Left renal pelvis (tissue), 4 donors: ENCODE measurements at places on chromosomes 13 and 19.

- no peak for DNase-seq
Observed at GRCh38 chr13:86006317-86006716, 207.1 kb upstream of the SLITRK6 start.

GRCh38 chr13:79311386-79311785, 94.7 kb downstream of the RBM26 start:
- no peak for DNase-seq

GRCh38 chr13:28147495-28147894, 9.2 kb downstream of the PAN3 start:
- DNase-seq: no peak

- no peak for DNase-seq
Observed at GRCh38 chr13:44380404-44381165, 7.0 kb downstream of the SERP2 start.

GRCh38 chr13:54029226-54029625, 1000.6 kb downstream of the OLFM4 start:
- DNase-seq: no peak

DNA sequence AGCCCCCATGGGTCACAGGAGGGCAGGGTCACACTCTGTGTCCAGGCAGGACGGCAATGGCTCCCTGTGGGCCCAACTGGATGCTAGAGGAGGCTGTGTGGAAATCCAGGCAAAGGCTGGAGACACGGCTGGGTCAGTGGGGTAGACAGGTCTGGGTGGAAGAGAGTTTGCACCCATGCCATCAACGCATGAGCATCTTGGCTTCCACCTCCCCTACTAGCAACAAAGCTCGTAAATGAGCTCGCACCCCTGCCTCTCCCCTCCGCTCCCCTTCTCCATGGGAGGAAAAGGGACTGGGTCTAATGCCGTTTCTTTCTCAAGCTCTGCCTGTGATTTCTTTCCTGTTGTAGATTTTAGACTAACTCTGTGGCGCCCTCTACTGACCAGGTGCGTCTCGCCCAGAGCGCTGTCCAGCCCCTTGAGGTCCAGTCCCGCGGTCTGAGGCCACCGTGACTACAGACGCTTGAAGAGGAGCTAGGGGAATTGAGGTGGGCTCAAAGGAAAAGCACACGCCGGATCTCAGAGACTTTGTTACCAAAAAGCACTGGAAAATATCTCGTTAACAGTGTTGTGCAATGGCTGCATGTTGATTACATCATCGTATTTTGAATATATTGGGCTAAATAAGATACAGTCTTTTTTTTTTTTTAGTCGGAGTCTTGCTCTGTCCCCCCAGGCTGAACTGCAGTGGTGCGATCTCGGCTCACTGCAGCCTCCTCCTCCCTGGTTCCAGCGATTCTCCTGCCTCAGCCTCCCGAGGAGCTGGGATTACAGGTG, 50.7 kb upstream of the USP29 start:
- DNase-seq: peak; percentile 66

GRCh38 chr19:55133639-55134444, 15.2 kb downstream of the TNNT1 start:
- DNase-seq: no peak

DNA sequence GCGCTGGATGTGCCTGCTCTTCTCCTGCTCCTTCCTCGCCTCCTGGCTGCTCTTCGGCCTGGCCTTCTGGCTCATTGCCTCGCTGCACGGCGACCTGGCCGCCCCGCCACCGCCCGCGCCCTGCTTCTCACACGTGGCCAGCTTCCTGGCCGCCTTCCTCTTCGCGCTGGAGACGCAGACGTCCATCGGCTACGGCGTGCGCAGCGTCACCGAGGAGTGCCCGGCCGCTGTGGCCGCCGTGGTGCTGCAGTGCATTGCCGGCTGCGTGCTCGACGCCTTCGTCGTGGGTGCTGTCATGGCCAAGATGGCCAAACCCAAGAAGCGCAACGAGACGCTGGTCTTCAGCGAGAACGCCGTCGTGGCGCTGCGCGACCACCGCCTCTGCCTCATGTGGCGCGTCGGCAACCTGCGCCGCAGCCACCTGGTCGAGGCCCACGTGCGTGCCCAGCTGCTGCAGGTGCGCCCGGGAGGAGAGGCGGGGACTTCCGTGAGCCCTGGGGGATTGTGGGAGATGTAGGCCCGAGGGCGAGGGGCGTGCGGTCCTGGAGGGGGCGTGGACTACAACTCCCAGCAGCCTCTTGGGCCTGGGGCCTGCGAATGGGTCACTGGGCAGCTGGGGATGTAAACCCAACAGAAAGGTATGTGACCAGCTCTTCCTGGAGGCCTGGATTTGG, 6.7 kb downstream of the KCNJ14 start:
- no peak for DNase-seq

GRCh38 chr13:111202745-111203144, 87.6 kb downstream of the ARHGEF7 start:
- DNase-seq: no peak

DNA sequence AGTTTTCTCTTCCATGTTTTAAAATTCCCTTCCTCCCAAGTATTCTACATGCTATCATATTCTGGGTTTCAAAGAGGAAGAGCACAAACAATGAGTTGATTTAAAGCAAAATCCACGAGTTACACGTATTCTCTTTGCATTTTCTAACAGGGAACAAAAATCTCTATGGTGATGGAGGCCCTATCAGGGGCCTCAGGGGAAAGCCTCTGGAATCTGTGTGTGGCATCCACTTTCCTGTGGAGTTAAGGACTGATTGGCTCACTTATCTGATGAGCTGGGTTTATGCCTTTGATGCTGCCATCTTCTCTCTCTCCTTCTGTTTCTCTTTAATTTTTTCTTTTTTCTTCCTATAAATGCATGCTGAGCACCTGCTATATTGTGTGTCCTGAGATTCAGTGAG, 14.8 kb downstream of the OLFM4 start:
- DNase-seq: no peak

GRCh38 chr19:33703438-33703750, 81.6 kb downstream of the CHST8 start:
- DNase-seq: no peak

DNA sequence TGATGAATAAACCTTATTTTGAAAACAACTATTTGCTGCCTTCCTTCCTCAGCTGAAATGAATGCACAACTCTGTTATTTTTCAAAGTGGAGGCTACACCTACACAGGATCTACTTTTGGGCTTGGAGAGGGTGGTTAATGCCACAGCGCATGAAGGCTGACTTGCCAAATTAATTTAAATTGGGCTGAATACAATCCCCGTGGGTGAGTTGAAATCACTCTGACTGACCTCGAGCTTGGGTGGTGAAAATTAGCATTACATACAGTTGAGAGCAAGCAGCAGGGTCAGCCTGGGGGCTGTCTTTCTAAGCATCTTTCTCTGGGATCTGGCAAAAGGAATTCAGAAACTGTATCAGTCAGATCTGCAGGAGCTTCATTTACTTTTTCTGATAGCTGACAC, 38.5 kb downstream of the TPT1 start:
- DNase-seq: no peak
